Stimulated activated CD8-positive, alpha-beta memory T cell treated with anti-CD3 and anti-CD28 coated beads, Interleukin-15, amount 100 ng/mL, for 24 hours (primary cell): ENCODE measurements at places on chromosomes 2 and 18.

GRCh38 chr2:207873794-207874193 is 104.1 kb upstream of the FZD5 start:
- DNase-seq: no peak

DNA sequence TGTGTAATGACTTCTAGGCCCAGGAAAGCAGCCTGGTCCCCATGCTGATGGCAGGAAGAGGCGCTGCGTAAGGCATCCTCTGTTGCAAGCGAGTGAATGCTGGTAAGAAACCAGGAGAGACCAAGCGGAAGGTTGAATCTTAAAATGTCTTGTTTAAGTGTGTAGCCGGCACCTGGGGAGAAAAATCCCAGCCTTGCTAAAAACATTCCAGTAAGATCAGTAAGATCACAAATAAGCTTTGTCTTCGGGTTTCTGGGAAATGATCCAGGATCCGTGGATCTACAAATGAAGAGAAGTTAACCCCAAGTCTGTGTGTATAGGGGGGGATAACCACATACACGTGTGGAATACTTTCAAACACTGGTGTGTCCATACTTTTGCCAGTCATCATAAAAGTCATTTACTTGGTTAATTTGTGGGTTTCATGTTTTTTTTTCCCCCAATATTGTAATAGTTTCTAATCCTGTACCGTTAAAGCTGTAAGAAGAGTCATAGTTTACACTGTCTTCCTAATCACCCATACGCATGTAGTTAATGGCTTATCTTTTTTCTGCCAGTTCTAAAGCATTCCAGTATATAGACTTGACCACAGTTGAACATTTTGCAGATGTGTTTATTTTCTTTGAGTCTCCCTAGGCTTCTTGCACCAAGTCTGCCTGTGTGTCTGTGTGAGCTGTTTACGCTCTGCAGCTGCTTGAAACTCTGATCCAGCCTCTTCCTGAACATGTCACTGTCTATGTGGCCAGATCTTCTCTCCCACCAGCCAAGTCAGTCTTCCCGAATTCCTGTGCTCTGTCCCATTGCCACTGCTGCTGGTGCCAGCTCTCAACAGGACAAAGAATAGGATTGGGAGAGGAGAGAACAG is 135.9 kb upstream of the ARL4C start:
- DNase-seq: no peak

GRCh38 chr2:28219758-28220368 is 172.8 kb upstream of the FOSL2 start:
- DNase-seq: no peak

DNA sequence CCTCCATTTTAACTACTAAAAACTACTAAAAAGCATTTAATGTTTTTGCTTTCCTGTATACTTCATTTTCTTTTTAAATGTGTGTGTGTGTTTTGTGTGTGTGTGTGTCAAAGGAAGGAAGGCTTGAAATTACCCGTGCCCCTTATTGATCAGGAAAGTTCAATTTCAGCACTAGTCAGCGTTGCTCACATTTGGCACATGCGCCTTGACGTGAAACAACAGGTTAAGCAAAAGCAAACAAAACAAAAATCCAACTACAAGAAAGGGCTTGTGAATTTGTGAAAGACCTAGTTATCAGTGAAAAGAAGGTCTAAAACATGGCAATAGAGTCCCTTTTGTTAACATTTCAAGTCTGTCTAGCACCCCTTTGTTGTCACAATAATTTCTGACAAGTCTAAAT is 72.5 kb downstream of the KCNH7 start:
- no peak for DNase-seq

DNA sequence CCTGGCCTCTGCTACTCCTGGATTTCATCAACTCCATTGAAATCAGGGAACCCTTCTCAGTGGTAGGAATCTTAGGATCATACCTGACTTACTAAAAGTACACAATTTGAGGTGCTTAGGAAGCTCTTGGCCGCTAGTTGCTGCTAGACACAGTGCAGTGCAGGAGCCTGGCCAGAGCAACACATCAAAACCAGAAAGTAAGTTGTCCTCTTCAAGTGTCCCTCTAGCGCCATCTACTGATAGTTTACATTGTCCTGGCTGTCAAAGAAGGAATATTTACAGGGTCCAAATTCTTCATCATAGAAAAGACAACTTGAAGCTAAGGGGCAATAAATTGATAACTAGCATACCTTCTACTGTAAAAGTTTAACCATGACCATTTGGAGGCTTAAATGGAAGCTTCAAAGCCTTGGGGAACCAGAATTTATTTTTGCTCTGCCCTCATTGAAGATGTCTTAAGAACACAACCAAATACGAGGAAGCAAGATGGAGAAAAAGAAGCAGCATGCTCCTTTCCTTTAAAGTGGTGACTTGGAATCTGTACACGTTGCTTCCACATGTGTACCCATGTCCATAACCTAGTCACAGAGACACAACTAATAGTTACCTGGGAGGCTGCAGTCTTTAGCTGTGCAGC is 889.1 kb upstream of the GCFC2 start:
- no peak for DNase-seq

- no peak for DNase-seq
Observed at GRCh38 chr18:3794537-3795348, 344.8 kb downstream of the TGIF1 start.

DNA sequence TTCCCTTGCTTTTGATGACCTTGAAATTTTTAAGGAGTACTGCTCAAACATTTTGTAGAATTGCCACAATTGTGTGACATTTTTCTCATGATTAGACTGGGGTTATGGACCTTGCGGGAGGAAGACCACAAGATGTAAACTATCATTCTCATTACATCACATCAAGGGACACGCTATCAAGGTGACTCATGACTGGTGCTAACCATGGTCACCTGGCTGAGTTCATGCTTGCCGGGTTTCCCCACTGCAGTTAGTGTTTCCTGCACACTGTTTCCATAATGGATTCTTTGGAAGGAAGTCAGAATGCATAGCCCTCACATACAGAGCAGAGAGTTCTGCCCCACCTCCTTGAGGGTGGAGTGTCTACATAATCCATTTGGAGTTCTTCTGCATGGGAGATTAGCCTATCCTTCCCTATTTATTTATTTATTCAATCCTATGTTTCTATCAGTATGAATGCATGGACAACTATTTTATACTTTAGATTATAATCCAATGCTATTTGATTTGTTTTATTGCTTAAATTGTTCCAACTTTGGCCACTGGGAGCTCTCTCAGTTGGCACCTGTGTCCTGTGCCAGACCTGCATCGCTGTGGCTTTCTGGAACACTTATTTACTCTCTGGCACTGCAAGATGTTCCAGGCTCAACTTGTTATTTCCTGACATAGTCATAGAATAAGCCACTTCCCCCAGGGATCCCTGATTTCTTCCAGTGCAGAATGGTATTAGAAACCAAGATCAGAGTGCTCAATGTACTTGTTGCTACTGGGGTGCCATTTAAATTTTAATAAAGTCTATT is 6.0 kb downstream of the MC2R start:
- no peak for DNase-seq
